ENCODE measurements at places on chromosomes 13 and 19.

DNA sequence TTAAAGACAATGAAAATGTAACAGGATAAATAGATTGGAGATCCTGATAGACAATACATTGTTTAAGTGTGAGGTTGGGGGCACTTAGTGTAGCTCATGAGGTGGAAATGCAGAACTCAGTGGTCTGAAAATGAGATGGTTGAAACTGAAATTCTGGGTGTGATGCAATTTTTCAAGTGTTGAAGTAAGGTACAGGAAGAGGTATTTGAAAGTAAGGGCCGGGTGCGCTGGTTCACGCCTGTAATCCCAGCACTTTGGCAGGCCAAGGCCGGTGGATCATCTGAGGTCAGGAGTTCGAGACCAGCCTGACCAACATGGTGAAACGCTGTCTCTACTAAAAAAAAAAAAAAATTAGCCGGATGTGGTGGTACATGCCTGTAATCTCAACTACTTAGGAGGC lies 113.0 kb downstream of the UFM1 start:
- no peak for DNase-seq

- DNase-seq, result no peak
Measured at GRCh38 chr19:6791237-6791636, 18.7 kb downstream of the VAV1 start.

- no peak for DNase-seq
Measured at GRCh38 chr13:19927117-19927748, 31.3 kb upstream of the ZMYM2 start.

DNA sequence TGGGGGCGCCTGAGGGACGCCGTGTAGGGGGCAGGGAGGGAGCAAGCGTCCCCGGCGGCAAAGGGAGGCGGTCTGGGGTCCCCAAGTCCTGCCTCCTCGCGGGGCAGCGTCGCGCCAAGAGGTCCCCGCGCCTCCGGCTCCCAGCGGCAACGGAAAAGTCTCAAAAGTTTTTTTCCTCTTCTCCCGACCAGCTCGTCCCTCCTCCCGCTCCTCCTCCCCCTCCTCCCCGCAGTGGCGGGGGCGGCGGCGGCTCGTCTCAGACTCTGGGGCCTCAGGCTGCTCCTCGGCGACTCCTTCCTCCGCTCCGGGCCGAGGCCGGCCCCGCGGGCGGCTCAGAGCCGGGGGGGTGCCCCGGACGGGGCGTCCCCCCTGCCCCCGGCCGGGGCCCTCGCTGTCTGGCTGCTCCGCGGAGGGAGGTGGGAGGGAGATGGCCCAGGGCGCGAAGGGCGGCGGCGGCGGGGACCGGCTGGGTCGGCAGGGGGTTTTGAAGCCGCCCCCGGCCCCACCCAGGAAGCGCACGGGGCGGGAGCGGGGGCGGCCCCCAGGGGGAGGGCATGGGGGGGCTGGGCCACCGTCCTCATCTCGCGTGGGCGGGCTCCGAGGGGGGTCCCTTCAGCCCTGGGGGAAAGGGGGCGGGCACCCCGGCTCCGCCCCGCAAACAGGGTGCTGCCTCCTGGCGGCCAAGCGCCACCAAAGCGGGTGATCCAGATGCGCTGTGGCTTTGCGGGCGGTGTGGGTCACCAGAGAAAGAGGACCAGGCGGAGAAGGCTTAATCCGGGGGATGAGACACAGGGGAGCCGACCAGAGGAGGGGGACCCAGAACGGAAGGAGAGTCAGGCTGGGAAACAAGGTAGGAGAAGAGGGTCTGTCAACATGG lies at the start of gene TGFB1:
TGFB1 (minus strand) TSS at position 457 of the 877 bp plus-strand sequence. CDS start 878 bp downstream, outside the sequence.
- no peak for DNase-seq

GRCh38 chr13:42350141-42350540 lies 78.2 kb downstream of the AKAP11 start:
- DNase-seq, result no peak

DNA sequence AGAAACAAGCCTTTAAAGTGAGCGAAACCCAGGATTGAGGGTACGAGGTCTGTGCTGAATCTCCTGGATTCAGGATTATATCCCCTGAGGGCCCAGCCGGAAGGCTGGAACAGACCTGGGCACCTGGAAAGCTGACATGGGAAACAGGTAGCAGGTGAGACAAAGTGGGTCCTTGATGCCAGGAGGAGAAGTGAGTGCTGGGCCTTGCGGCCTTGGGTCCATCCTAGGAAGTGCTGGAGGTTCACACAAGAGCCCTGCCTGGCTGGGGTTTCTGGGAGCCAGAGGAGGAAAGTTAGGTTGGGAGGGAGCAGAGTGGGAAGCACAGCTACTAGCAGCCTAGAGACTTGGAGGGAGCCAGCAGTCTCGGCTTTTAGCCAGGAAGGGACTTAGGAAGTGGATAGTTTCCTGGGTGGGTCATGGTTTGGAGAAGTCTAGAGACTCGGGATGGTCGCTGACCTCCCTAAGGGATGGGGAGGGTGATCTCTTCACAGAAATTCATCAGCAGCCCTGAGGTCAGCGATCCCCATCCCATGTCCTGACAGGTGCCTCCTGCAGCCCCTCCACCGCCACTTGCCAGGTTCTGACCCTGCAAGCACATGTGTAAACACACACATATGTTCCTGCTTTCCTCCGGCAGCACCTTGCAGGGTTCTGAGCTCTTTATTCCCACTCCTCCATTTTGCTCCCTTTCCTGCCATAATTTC lies 29.4 kb upstream of the ZNF492 start:
- no peak for DNase-seq

DNA sequence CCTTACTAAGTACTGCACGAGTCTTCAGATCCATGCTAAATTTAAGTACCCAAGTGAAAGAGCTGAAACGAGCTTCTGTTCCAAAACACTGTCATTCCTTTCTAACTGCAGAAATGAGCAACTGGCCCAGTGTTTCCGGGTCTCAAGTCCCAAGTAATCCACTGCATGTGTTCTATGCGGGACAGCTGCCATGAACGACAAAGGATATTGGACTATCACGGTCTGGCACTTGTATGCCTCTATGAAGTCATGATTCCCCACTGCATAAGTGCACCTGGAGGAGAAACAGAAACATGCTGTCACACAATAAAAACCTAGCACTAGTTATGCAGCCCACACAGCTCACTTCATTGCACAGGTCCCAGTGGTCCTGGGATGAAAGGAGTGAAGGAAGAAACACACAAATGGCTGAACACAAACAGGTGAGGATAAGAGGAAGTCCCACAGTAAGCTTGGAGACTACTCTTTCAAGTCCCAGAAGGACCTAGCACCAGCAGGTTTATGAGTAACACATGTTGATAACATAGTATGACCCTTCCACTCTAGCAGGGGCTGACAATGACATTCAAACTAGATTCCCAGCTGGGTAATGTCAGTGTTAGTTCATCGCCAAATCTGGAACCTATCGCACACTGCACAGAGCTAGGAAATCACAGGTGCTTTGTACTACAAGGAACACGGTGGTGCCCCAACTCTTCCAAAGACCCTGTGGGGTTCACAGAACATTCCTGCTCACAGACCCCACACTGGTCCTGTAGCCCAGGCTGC lies 11.3 kb downstream of the PCID2 start:
- no peak for DNase-seq

DNA sequence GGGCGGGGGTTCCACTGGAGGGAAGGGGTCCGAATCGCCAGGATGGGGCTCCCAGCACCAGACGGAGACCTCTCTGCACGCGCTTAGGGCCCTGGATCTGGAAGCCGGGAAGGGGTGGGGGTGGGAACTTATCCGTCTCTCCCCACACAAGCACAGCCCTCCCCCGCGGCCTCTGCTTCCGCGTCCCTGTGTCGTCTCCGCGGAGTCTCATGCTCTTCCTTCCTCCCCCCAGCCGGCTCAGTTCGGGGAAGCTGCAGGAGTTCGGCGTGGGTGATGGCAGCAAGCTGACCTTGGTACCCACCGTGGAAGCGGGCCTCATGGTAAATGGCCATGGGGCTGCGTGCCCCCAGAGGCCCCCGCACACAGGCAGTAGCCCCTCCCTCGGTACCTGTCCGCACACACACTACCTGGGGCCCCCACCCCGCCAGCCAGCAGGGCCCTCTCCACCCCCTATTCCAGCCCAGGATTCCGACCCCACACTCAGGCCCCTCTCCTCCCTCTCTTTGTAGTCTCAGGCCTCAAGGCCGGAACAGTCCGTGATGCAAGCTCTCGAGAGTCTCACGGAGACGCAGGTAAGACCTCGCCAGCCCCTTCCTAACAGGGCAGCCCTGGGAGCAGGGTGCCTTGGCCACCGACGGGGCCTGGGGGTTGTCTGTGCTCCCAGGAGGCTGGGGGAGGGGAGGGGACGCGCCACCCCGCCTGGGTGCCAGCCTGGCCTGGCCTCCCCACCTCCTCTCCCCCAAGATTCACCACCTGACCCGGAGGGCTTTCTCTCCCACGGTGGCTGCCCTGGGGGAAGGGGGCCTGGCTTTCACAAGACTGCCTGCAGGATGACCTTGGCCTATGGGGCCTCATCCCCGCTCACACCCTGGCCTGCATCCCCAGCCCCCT lies 3.2 kb downstream of the MIDN start:
- no peak for DNase-seq

GRCh38 chr13:77678691-77679235 lies 18.7 kb upstream of the SLAIN1 start:
- no peak for DNase-seq

DNA sequence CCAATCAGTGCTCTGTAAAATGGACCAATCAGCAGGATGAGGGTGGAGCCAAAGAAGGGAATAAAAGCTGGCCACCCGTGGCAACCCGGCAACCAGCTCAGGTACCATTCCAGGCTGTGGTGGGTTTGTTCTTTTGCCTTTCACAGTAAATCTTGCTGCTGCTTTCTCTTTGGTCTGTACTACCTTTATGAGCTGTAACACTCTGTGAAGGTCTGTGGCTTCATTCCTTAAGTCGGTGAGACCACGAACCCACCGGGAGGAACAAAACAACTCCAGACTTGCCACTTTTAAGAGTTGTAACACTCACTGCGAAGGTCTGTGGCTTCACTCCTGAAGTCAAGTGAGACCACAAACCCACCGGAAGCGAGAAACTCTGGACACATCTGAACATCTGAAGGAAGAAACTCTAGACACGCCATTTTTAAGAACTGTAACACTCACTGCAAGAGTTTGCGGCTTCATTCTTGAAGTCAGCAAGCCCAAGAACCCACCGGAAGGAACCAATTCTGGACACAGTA lies 16.5 kb upstream of the SPACA6 start:
- DNase-seq, result no peak

DNA sequence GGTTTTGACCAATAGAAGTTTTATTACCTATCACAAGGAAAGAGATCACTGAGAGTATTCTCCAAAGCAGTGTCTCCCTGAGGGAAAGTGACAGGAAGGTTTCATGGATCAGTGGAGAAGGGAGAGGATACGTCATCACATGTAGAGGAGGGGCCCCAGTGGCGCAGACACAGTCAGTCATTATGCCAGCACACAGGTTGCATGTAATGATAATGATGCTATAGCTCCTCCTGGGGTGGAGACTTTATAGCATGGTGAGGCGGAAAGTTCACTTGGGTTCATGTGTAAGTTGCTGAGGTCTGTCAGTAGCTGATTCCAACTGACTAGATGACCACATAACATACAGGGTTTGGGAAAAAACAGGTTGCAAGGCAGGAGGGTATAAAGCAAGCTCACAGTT lies 88.8 kb downstream of the FNDC3A start:
- DNase-seq, result no peak

- DNase-seq, result no peak
Measured at GRCh38 chr13:110118106-110118505, 188.9 kb downstream of the COL4A1 start.

DNA sequence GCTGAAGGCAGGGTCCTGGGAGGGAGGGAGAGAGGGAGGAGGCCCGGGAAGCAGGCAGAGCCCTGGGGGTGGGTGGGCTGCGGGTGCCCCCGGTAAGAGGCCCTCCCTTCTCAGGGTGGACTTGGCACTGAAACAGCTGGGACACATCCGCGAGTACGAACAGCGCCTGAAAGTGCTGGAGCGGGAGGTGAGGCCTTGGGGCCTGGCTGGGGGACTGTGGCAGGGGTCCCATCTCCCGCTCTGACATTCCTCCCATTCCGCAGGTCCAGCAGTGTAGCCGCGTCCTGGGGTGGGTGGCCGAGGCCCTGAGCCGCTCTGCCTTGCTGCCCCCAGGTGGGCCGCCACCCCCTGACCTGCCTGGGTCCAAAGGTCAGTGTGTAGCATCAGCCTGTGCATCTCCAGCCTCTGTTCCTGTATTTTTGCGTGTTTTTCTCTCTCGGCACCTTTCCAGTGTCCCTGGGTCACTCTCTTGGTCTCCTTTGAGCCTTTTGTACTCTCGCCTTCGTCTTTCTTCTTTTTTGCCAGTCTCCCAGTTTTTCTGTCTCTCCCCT lies 53.4 kb downstream of the TRPM4 start:
- DNase-seq, result no peak

DNA sequence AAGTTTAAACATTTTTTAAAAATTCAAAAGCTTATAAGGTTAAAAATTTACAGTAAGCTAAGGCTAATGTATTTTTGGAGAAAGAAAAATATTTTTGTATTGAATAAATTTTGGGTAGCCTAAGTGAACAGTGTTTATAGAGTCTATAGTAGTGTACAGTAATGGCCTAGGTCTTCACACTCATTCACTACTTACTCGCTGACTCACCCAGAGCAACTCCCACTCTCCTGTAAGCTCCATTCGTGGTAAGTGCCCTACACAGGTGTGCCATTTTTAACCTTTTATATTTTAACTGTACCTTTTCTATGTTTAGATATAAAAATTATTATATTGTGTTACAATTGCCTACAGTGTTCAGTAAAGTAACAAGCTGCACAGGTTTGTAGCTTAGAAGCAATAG lies 96.6 kb upstream of the FREM2 start:
- DNase-seq, result no peak

- no peak for DNase-seq
Measured at GRCh38 chr13:111099290-111099689, 15.8 kb upstream of the ARHGEF7 start.

DNA sequence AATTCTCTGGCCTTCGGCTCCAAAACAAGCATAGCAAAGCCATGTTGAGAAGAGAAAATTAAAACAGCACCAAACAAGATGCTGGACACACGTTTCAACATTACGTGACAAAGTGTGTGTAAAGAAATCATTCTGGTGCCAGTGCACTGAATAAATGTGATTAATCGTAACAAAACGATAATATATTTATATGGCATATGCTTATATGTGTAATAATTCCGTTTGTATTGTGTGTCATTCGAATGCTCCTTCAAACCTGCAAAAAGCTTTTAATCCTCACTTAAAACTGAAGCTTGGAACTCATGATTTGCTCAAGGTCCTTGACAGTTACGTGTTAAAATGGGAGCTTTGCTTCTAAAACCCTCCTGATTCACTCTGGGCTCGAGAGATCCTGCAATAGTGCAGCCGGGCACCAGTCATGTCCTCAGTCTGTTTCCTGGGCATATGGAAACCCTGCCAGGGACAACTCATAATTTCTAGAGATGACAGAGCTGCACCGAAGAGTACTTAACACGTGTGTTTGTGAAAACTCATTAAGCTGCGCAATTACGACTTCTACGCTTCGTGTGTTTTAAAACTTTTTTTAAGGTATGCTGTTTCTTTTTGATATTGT lies 731 bp upstream of the AKAP8L start:
- no peak for DNase-seq

DNA sequence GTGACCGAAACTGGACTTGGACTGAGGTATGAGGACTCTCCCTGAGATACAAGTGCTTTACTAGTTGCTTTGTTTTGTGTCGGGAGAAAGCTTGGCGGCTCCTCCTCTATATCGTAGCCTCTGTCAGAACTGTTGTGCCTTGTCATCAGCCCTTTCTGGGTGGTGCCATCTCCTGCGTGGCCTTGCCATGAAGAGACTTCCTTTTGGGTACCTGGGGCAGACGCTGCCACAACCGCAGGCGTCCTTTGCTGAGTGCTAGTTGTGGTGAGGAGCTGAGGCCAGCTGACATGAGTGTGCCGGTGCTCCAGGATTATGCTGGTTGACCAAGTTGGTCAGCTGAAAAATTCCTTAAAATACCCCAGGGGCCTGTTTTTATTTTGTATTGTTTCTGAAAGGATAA lies 124.5 kb downstream of the AKAP11 start:
- DNase-seq, result no peak

- no peak for DNase-seq
Measured at GRCh38 chr19:18053576-18054219, 33.0 kb downstream of the IL12RB1 start.

Data from left renal pelvis (tissue), 4 donors.